Caco-2 (cell line): ENCODE measurements at places on chromosomes 6 and 20. TPM values are rescaled to one million over a fixed set of nuclear protein-coding genes. Genes with fewer than 3 reads are reported as not detected.

RFX6 gene
- 1.3 and 1.5 TPM in 2 replicates for total RNA-seq

TBX18 gene
- total RNA-seq, result not detected in 2 replicates

CDK19 gene
- 23.1 and 24.6 TPM in 2 replicates for total RNA-seq

DYNLT2 gene
- 2.4 and 2.6 TPM in 2 replicates for total RNA-seq

WFDC2 gene
- total RNA-seq, result 14.3 and 16.9 TPM in 2 replicates

RAD21L1 gene
- total RNA-seq, result not detected in 2 replicates

PRSS35 gene
- 72.0 and 85.0 TPM in 2 replicates for total RNA-seq

DEFB132 gene
- not detected in 2 replicates for total RNA-seq

RIN2 gene
- 35.2 and 36.7 TPM in 2 replicates for total RNA-seq

SPTLC3 gene
- total RNA-seq, result 31.5 and 34.7 TPM in 2 replicates
